ENCODE measurements at places on chromosomes 2 and 18.

GRCh38 chr2:197972061-197972460, 167.7 kb downstream of the PLCL1 start:
- peaks cover 12% of the 10 kb centered on the region for H3K4me1 ChIP-seq
- H3K36me3 ChIP-seq: no peaks in the 10 kb centered on the region
- DNase-seq: no peak

- H3K4me1 ChIP-seq: no peaks in the 10 kb centered on the region
- DNase-seq: no peak
- no peaks in the 10 kb centered on the region for H3K27me3 ChIP-seq
Observed at GRCh38 chr2:127609031-127609751, 36.8 kb upstream of the GPR17 start.

GRCh38 chr2:164739966-164740365, 101.7 kb downstream of the COBLL1 start:
- DNase-seq: no peak
- H3K4me1 ChIP-seq: peaks cover 16% of the 10 kb centered on the region
- no peak overlapping the region for H3K27ac ChIP-seq
- H3K27me3 ChIP-seq: no peaks in the 10 kb centered on the region
- no peaks in the 10 kb centered on the region for H3K36me3 ChIP-seq
- no peak overlapping the region for H3K4me3 ChIP-seq

GRCh38 chr2:85930129-85931124, 41.6 kb upstream of the ST3GAL5 start:
- H3K4me1 ChIP-seq: peaks cover 51% of the 10 kb centered on the region
- no peak overlapping the region for H3K4me3 ChIP-seq
- no peak for DNase-seq
- no peaks in the 10 kb centered on the region for H3K36me3 ChIP-seq
- peak overlapping the region; percentile 59 for H3K27ac ChIP-seq
- H3K27me3 ChIP-seq: no peaks in the 10 kb centered on the region

GRCh38 chr2:65379721-65380171, 52.7 kb downstream of the SPRED2 start:
- no peak for DNase-seq
- H3K4me3 ChIP-seq: no peak overlapping the region
- H3K27me3 ChIP-seq: no peaks in the 10 kb centered on the region
- no peaks in the 10 kb centered on the region for H3K36me3 ChIP-seq
- H3K4me1 ChIP-seq: peaks cover 48% of the 10 kb centered on the region

DNA sequence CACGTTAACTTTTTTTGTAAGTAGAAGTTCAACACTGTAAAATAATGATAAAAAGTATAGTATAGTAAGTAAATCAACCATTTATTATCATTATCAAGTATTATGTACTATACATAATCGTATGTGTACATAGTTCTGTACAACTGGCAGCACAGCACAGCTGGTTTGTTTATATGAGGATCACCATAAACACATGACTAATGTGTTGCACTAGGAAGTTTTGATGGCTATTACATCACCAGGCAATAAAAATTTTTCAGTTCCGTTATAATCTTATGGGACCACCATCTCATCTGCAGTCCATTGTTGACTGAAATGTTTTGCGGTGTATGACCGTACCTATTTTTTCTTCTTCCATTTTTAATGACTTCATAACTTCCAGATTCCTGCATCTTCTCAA, 39.2 kb upstream of the ZNF385B start:
- no peak overlapping the region for H3K4me3 ChIP-seq
- no peaks in the 10 kb centered on the region for H3K36me3 ChIP-seq
- no peaks in the 10 kb centered on the region for H3K27me3 ChIP-seq
- H3K27ac ChIP-seq: no peak overlapping the region
- no peaks in the 10 kb centered on the region for H3K4me1 ChIP-seq

DNA sequence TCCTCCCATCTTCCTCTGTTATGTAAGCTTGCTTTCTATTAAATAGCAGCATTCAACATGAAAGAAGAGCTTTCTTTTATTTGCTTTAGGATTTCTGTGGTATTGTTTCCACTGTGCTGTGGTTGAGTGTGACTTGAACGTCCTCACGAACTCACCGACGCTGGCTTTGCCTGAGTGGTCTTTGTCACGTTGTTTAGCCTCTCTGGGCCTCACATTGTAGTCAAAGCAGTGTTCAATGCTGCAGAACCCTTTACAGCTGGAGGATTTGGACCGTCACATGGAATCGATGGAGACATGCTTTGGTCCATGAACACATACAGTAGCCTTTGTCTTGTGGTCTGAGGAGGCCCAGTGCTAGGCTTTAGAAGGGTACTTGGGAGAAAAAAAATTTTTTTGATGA, 66.3 kb downstream of the TANC1 start:
- no peak for DNase-seq
- H3K36me3 ChIP-seq: no peaks in the 10 kb centered on the region
- H3K27ac ChIP-seq: no peak overlapping the region
- no peak overlapping the region for H3K4me3 ChIP-seq
- no peaks in the 10 kb centered on the region for H3K27me3 ChIP-seq
- peaks cover 24% of the 10 kb centered on the region for H3K4me1 ChIP-seq

DNA sequence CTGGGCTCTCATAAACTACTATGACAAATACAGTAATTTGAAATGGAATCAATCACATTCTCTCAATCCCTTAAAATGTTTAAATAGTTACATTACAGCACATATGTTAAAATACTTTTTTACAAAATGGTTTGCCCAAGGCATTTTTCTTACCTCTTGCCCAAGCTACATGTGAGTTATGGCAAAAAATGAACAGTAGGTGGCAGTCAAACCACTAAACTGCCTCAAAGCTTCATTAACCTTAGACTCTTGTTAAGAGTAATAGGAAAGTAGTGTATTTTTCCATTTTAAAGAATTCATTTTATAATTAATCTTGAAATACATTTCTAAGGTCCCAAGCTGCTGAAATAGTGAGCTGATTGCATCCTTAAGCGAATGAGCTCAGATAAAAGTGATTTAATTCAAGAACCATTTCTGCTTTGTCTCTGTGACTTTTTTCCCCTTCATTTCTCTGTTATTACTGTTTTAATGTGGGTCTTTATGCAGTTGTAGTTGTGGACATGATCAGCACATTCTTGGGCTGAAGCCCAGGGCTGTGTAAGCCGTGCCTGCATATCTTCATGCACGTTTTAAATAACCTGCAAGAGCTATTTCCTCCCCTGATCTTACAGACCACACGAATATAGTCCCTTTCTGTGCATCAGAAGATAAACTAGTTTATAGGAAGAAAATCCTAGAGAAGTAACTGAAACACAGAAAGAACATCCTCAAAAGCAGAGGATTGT, 311.8 kb downstream of the LNPK start:
- H3K4me3 ChIP-seq: no peak overlapping the region
- no peak overlapping the region for H3K27ac ChIP-seq
- no peak for DNase-seq

- H3K27ac ChIP-seq: no peak overlapping the region
- H3K4me1 ChIP-seq: peaks cover 9% of the 10 kb centered on the region
- H3K36me3 ChIP-seq: no peaks in the 10 kb centered on the region
- H3K27me3 ChIP-seq: no peaks in the 10 kb centered on the region
- DNase-seq: no peak
- no peak overlapping the region for H3K4me3 ChIP-seq
Observed at GRCh38 chr18:78868330-78869316, 111.0 kb upstream of the SALL3 start.

- no peaks in the 10 kb centered on the region for H3K36me3 ChIP-seq
- H3K4me1 ChIP-seq: no peaks in the 10 kb centered on the region
- no peak overlapping the region for H3K27ac ChIP-seq
- no peaks in the 10 kb centered on the region for H3K27me3 ChIP-seq
- no peak for DNase-seq
Observed at GRCh38 chr2:224893848-224894247, 148.4 kb downstream of the DOCK10 start.

- no peak overlapping the region for H3K27ac ChIP-seq
- H3K4me3 ChIP-seq: no peak overlapping the region
- no peaks in the 10 kb centered on the region for H3K4me1 ChIP-seq
- H3K36me3 ChIP-seq: no peaks in the 10 kb centered on the region
Observed at GRCh38 chr2:211175956-211176355, 619.6 kb downstream of the CPS1 start.

GRCh38 chr2:138122891-138123290, 158.6 kb downstream of the HNMT start:
- DNase-seq: no peak
- H3K4me3 ChIP-seq: no peak overlapping the region
- H3K27ac ChIP-seq: no peak overlapping the region
- H3K4me1 ChIP-seq: no peaks in the 10 kb centered on the region
- H3K36me3 ChIP-seq: no peaks in the 10 kb centered on the region
- H3K27me3 ChIP-seq: no peaks in the 10 kb centered on the region

GRCh38 chr2:223967981-223968380, 10.7 kb downstream of the MRPL44 start:
- H3K4me1 ChIP-seq: no peaks in the 10 kb centered on the region
- no peak overlapping the region for H3K4me3 ChIP-seq
- no peak overlapping the region for H3K27ac ChIP-seq

GRCh38 chr2:58921676-58922075, 680.6 kb upstream of the FANCL start:
- DNase-seq: no peak
- no peaks in the 10 kb centered on the region for H3K27me3 ChIP-seq
- H3K36me3 ChIP-seq: no peaks in the 10 kb centered on the region
- H3K4me1 ChIP-seq: no peaks in the 10 kb centered on the region

- H3K27ac ChIP-seq: no peak overlapping the region
- no peaks in the 10 kb centered on the region for H3K4me1 ChIP-seq
- no peak for DNase-seq
- no peaks in the 10 kb centered on the region for H3K36me3 ChIP-seq
Observed at GRCh38 chr2:11610624-11611242, 59.3 kb downstream of the NTSR2 start.

DNA sequence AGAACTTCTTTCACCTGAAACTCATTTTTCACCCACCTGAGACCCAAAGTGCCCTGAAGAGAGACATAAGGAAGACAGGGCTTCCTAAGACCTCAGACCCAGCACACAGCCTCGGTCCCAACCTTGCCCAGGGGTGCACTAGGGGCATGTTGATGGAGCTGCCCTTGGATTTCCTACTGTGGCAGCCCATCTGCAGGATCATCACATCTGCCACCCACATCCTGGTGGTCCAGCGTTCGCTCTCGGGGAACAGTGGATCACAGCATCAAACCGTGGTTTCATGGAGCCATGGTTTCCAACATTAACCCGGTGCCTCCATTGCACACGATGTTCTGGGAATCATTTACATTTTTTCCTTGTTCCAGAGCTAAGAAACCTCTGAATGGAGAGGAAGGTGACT, 186.4 kb downstream of the TFCP2L1 start:
- no peaks in the 10 kb centered on the region for H3K36me3 ChIP-seq
- no peak overlapping the region for H3K4me3 ChIP-seq
- peaks cover 5% of the 10 kb centered on the region for H3K27me3 ChIP-seq
- no peak overlapping the region for H3K27ac ChIP-seq
- peaks cover 5% of the 10 kb centered on the region for H3K4me1 ChIP-seq

DNA sequence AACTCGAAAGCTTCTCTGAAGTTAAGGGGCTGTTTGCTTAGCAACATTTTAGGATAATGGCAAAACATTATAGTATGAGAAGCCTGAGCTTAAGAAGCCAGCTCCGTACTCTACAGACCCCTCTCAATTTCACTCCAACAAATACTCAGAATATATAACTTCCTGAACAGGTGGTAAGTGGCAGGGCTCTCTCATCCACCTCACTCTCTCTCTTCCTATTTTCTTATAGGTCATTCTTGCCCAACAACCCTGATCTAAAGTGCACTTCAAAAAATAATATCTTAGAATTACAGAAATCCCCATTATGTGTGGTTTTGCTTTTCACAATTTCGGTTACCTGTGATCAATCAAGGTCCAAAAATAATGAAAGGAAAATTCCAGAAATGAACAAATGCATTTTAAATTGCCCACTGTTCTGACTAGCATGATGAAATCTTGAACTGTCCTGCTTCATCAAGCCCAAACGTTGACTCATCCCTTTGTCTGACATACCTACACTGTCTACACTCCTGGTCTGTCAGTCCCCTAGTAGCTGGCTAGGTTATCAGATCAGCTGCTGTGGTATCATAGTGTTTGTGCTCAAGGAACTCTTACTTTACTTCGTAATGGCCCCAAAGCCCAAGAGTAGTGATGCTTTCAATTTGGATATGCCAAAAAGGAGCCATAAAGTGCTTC, 122.8 kb upstream of the COL5A2 start:
- no peak for DNase-seq
- H3K36me3 ChIP-seq: no peaks in the 10 kb centered on the region
- H3K4me1 ChIP-seq: no peaks in the 10 kb centered on the region
- H3K4me3 ChIP-seq: no peak overlapping the region

DNA sequence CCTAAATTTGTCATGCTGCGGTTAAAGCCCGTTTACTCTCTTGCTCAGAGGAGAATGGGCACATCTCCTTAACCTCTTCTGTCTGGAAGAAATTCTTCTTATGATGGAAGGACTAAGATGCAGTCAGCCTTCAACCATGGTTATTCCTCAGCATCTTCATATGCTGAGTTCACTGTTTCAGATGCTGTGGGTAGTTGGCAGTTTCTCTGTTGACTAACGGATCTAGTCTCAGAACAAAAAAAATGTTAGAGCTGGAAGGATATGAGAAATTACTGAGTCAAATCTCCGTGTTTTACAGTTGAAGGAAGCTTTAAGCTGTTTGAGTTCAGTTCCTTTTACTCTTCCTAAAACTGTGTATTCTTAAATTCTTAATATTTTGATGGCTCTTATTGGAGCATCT, 43.6 kb upstream of the PGAP1 start:
- H3K4me1 ChIP-seq: no peaks in the 10 kb centered on the region
- no peak overlapping the region for H3K27ac ChIP-seq
- no peak for DNase-seq

DNA sequence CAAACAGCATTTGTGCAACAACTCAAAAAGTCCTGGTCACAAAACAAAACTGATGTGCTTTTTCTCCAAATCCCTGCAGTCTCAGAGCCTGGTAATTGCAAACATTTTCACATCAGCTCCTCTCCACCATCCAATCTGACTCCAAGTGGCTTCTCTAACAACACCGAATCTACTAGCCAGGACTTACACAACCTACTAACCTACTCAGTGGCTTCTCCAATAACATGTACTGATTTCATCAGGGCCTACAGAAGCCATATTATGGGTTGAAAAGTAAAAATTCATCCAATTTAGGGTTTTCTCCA, 104.3 kb downstream of the COLEC12 start:
- H3K4me1 ChIP-seq: peaks cover 45% of the 10 kb centered on the region
- H3K36me3 ChIP-seq: no peaks in the 10 kb centered on the region
- no peak overlapping the region for H3K4me3 ChIP-seq
- DNase-seq: no peak
- no peaks in the 10 kb centered on the region for H3K27me3 ChIP-seq

DNA sequence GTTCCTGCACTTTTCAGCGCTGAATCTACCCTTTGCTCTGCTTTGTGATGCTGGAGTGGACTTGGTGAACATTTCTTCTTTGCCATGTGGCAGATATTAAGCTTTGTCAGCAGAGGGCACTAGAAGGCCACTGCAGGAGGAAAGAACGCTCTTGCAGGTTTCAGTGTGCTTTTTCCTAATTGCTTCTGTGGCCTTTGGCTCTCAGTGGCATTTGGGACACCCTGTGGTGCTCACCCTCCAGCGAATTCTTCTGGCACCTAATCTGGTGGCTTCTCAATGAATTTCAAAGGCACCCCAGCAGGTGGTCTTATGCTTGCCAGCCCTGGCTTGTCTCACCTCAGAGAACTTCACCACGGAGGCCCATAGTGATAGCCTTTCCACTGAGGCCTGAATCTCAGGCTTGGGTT, 146.7 kb downstream of the MYO3B start:
- DNase-seq: no peak
- no peak overlapping the region for H3K27ac ChIP-seq
- no peaks in the 10 kb centered on the region for H3K36me3 ChIP-seq
- no peaks in the 10 kb centered on the region for H3K4me1 ChIP-seq
- no peaks in the 10 kb centered on the region for H3K27me3 ChIP-seq

GRCh38 chr2:145230546-145230945, 710.6 kb upstream of the ZEB2 start:
- H3K27ac ChIP-seq: no peak overlapping the region
- no peak overlapping the region for H3K4me3 ChIP-seq
- no peaks in the 10 kb centered on the region for H3K4me1 ChIP-seq
- no peaks in the 10 kb centered on the region for H3K36me3 ChIP-seq
- no peak for DNase-seq

Data from suprapubic skin (tissue), 4 donors.